GDM1 (cell line): ENCODE measurements at places on chromosomes 5 and 9.

DNA sequence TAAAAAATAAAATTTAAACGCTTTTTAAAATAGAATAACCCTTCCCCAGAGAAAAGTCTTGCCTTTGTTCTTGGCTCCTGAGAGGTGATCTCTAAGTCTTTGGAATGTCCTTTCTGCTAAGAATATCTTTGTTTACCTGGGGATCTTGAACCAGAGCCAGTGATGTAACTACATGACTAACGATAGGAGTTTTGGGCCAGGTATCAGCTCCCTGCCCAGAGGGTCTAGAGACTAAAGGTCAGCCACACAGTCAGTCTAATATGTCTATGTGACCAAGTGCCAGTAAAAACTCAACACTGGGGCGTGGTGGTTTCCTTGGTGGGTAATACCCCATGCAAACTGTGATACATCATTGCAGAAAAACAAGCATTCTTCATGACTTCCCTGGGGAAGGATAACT is 1351.9 kb upstream of the C9orf72 start:
- DNase-seq = no peak

DNA sequence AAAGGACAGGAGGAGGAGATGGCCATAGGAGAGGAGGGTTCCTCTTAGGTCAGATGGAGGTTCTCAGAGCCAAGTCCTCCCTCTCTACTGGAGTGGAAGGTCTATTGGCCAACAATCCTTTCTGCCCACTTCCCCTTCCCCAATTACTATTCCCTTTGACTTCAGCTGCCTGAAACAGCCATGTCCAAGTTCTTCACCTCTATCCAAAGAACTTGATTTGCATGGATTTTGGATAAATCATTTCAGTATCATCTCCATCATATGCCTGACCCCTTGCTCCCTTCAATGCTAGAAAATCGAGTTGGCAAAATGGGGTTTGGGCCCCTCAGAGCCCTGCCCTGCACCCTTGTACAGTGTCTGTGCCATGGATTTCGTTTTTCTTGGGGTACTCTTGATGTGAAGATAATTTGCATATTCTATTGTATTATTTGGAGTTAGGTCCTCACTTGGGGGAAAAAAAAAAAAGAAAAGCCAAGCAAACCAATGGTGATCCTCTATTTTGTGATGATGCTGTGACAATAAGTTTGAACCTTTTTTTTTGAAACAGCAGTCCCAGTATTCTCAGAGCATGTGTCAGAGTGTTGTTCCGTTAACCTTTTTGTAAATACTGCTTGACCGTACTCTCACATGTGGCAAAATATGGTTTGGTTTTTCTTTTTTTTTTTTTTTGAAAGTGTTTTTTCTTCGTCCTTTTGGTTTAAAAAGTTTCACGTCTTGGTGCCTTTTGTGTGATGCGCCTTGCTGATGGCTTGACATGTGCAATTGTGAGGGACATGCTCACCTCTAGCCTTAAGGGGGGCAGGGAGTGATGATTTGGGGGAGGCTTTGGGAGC is 3.1 kb downstream of the EGR1 start:
- DNase-seq = no peak

DNA sequence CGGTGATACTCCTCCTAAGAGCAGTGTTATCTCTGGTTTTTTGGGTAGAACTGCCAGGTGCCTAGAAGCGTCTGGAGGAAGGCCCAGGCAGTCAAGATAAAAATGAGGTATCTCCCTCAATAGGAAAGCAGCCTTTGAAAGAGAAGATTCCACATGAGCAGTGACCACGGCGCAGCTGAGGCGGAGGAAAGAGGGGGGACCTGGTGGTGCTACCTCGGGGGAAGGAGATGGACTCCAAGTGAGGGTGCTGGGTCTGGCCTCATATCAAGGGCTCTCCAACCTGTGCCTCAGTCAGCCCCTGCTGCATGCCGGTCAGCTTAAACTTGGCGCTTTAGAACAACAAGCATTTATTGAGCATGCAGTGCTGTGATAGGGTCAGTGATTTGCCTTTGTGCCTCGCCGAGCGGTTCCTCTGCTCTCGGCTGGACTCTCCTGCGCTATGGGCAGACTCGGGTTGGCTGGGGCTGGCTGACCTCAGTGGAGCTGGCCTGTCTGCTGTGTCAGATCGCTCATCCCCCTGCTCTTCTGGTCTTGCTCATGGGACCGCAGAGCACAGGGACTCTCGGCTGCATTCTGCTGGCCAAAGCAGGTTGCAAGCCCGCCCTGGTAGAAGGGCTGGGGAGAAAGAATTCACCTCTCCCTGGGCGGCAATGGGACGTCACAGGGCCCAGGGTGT is 121.1 kb upstream of the IRX4 start:
- no peak for DNase-seq

- DNase-seq = no peak
Measured at GRCh38 chr5:52063186-52063585, 679.9 kb downstream of the ISL1 start.

- no peak for DNase-seq
Measured at GRCh38 chr5:111313017-111313724, 89.0 kb downstream of the CAMK4 start.

- no peak for DNase-seq
Measured at GRCh38 chr9:124834591-124834990, 18.7 kb upstream of the WDR38 start.

DNA sequence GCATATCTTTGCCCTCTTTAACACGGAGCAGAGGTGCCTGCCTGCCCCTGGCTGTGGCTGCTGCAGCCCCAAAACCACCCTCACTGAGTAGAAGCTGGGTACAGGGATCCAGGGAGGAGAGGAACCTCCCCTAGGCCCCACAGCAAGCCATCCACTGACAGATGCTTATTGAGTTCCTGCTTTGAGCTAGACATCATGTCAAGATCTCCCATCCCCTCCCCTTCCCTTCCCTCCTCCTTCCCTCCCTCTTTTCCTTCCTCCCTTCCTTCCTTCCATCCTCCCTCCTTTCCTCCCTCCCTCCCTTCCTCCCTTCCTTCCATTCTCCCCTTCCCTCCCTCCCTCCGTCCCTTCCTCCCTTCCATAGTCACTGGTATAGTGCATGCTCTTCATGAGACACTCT is 29.3 kb downstream of the GOLGA2 start:
- no peak for DNase-seq

DNA sequence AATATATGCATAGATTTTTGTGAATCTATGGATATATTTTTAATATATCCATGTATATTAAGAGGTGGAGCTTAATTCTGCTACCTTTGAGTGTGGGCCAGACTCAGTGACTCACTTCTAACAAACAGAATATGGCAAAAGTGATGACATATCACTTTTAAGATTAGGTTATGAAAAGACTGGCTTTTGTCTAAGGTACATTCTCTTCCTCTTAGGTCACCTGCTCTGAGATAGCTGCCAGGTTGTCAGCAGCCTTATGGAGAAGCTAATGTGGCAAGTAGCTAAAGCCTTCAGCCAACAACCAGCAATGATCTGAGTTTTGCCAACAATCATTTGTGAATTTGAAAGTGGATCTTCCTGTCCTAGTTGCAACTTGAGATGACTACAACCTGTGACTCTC is 83.8 kb downstream of the ANKRD31 start:
- no peak for DNase-seq

DNA sequence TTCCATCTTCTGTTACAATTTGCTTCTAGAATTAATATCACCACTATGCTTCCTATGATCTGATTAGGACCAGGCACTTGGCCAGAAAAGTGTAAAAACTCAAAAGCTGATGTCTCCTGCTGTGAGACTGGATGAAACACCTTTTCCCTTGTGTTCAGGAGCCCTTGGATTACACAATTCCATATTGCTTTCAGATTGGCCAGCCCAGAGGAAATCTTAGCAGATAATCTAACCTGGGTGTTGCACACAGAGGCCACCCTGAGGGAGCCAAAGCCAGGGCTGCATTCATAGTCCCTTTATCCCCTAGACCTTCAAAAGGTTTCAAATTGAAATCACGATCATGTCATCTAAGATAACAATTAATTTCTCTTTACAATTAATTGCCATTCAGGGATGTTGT is 94.1 kb upstream of the SELENOP start:
- DNase-seq = no peak

DNA sequence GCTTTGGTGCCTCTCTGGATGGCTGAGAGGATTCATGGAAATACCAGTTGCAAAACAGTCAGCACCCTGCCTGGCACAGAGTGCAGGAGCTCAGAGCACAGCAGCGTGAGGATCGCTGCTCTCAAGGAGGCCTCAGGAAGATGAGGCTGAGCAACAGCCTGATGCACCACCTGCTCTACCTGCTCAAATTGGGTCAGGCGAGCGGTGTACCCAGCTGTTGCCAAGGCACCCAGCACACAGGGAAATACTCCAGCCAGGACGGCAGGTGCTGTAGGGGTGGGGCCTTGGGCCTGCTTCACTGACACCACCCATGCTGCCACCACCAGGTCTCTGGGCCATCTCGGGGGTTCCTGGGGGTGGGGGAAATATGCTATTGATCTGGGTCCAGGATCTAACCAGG is 4.3 kb downstream of the EEIG1 start:
- no peak for DNase-seq

GRCh38 chr5:158039441-158039840 is 180.5 kb upstream of the CLINT1 start:
- no peak for DNase-seq

DNA sequence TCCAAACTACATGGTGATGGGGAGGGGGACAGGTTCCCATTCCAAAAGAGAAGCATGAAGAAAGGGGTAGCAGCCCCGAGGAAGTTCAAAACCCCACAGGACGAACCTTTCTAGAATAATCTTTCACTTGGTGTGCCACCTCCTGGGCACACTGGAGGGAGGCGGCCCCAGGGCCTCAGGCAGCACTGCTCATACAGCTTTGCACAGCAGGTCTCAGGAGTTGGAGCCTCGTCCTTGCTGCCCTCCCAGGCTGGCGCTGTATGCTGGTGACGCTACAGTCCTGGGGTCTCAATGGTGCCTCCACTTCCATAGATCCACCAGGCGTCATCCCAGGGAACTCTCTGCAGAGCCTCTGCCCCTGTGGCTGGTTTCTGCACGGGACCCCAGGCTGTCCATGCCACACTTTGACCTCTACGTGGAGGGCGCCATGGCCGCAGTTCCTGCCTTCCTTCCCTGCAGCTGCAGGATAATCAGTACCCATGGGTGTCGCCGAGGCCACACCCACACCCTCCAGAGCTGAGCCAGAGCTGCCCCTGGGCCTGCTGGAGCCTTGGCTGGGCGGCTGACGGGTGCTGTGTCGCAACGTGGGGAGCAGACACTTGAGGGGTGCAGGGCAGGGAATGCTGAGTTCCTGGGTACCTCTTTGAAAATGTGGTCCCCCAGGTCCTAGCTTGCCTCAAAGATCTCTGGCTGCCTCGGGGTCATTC is 95.3 kb downstream of the COL5A1 start:
- no peak for DNase-seq

DNA sequence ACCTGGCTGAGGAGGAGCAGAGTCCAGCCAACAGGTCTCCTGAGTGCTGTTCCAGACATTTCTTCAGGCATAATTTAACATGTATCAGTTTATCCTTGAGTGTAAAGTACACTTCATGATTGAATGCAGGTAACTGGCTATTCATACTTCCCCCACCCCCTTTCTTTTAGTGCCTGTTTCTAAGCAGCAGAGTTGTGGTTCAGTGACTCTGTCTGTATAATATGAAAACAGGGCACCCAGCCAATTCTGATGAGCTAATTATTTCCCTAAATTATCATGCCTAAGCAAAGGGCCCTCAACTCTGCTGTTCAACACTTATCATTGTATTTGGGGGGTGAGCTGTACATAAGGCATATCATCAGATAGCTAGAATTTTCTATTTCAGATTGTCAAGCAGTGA is 51.9 kb upstream of the ZSWIM6 start:
- DNase-seq = peak; percentile 14

GRCh38 chr9:92140074-92140753 is 25.0 kb upstream of the SPTLC1 start:
- peak; percentile 24 for DNase-seq

GRCh38 chr9:88978034-88978433 is 13.2 kb upstream of the S1PR3 start:
- DNase-seq = no peak

DNA sequence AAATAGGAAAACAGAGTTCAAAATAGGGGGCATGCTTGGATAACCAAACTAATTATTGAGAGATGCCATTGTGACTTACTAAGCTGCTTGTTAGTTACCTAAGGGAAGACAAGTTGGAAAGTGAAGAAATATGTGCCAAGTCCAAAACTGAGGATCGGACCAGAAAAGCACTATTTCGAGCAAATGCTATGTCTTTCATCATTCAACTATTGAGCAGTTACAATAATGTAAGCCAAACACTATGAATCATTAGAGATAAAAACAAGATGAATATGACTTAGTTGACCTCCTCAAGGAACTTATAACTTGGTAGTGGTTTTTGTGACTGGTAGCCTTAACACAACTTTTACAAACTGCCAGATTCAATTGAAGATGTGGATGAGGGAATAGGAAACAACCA is 240.6 kb upstream of the MPDZ start:
- DNase-seq = no peak

DNA sequence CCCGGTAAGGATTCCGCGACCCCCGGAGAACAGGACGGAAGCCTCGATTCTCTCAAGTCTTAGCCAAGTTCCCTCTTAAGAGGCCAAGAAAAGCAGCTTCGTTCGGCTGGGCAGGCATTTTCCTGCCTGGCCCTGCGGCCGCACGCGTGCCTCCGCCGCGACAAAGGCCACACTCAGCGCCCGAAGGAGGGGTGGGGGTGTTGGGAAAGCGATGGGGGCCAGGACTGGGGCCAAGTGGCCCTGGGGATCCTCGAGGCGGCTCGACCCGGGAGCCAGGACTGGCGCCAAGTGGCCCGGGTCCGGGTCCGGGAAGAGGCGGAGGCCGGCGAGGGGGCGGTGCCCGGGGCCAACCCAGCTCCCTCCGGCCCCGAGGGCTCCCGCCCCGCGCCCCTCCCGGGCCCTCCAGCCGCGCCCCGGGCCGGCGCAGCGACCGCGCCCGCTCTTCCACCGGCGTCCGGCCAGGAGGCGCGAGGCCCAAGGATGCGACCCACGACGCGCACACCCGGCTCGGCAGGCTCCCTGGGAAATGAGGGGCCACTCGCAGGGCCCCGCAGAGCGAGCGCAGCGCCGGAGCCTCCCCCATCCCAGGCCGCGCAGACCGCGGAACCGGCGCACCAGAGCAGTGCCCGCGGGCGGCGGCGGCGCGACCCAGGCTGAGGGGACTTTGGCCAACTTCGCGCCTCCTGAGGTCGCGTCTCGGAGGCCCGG is 756 bp downstream of the VAV2 start:
- DNase-seq = no peak

DNA sequence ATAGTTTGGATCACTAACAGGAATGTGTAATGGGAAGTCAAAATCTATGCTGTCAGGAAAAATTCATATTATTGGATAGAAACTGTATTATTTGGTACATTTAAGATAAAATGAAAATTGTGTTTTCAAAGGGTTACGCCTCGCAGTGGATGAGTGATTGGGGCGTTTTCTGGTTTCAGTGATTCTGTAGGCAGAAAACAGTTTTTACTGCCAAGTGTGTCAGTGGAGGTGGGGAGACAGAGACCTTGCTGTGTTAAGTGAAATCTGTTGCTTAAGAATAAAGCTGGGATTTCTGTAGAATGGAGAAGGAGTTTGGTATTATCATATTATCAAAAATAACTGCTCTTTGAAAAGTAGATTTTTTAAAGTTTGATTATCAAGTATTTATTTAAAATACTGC is 69.7 kb downstream of the GHR start:
- DNase-seq = no peak
